Germinal center (tissue), 1 donor: ENCODE measurements at places on chromosomes 2 and 18.

GRCh38 chr2:8965216-8965969 is 38.1 kb downstream of the MBOAT2 start:
- DNase-seq = no peak

DNA sequence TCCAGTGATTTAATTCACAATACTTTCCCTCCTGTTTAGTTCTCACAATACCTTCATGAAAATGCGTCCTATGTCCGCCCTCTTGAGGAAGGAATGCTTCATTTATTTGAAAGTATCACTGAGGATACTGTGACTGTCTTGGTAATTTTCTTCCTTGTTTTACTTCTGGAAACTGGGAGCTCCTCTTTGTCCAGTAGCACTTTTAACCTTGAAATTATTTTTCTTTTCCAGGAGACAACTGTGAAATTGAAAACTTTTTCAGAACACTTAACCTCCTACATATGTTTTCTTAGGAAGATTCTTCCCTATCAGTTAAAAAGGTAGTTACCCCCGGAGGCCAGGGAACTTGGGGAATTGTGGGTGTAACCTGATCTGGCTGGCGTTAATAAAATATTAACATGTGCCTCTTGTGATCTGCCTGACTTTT is 58.9 kb upstream of the STON1 start:
- DNase-seq = no peak

DNA sequence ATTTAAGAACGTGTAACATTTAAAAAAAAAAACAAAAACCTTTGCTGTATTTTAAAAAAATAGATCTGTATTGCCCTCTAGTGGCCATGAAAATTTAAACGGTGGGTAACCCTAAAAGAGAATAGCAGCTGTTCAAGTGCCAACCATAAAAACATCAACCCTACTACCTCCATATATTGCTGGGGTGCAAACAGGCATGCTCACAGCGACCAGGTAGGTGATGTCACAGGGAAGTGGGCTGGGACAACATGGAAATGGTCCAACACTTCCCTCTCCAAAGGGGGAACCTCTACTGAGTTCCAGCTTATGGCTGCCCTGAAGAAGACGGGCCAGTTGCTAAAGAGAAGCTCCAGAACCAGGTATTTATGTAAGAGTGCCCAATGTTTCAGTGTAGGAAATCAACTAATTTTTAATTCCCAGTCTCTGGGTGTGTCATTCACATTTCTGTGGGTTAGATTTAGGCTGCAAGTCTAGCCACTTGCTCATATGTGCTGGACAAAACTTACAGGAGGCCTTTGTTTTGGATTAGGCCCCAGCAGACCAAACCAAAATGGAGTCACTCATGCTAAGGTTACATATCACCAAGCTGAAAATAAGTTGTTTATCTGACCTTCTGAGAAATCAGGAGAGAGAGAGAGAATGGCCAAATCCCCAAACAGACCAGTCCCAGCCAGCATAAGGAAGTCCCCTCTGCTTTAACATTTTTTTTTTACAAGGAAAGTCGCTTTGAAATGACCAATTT is 54.5 kb downstream of the SKA1 start:
- DNase-seq = peak; percentile 19

DNA sequence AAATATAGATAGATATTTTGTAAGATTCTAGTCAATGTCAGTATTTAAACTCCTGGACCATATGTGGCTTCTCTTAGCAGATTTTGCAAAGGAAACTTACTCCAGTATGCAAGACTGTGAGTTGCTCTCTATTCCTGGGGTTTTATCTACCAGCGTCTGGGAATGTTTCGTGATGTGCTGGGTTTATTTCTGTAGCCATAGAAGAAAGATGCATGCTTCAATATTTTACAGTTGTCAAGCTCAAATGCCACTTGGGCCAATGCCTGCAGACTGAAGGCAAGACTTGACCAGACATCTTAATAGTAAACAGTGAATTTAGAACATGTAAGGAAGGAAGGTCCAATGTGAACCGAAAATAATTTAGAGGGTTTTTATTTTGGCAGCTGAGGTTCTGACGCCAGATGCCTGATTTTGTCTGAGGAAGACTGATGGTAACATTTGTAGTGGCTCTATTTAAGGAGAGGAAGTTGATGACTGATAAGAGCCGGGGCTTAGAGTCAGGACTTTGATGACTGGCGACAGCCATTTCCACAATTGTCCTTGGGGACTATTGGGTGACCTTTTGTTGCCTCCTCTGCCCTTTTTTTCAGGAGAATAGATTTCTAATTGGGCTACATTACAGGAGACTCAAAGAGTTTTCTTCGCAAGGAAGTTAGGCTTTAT is 154.3 kb downstream of the RAPGEF4 start:
- DNase-seq = no peak

- no peak for DNase-seq
These were observed 169.5 kb downstream of the SRBD1 start for GRCh38 chr2:45441571-45441970.

DNA sequence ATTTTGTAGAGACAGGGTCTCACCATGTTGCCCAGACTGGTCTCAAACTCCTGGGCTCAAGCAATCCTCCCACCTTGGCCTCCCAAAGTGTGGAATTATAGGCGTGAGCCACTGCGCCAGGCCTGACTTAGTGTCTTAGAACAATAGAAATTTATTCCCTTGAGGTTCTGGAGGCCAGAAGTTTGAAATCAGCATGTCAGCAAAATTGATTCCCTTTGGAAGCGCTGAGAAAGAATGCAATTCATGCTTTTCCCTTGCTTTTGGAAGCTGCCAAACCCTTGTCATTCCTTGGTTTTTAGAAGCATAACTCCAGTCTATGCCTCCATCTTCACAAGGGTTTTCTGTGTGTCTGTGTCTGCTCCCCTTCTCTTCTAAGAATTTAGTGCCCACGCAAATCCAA is 20.7 kb downstream of the ST8SIA3 start:
- DNase-seq = no peak

- DNase-seq = no peak
These were observed 1.8 kb upstream of the FAP start for GRCh38 chr2:162245061-162245460.

DNA sequence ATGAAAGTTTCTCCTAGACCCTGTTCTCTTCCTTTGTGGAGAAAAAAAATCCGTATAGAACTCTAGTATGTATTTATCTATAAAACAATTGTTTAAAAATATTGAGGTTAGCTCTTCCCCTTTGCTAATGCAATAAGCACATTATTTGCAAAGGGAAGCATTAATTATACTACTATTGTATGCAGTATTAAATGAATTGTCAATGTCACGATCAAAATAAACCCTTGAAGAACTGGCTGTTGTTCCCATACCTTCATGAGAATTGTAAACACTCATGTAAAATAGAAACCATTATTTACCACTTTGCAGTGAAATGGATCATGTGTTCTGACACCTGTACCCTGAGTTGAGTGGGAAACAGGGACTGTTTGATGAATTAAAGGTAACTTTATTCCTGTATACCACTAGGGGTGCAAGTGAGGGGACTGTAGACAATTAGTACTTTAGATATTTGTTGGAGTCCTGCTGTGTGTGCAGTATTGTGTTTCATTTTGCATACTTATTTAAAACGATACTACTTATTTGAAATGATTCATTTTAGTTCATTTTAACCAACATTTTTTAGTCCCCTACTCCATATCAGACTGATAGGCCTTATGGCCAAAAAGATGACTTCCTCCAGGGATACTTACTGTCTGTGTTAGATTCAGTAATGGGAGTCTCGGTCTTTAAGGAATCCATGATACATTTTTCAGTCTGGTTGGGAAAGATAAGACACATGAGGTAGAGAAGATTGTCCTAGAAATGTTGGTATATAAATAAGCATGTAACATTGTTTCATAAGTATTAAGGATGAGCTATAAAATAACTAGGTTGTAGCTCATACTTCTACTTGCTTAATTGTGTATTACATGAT is 7.9 kb downstream of the PKP4 start:
- peak; percentile 43 for DNase-seq

- DNase-seq = no peak
These were observed 322.3 kb upstream of the TCF4 start for GRCh38 chr18:55910296-55910695.

DNA sequence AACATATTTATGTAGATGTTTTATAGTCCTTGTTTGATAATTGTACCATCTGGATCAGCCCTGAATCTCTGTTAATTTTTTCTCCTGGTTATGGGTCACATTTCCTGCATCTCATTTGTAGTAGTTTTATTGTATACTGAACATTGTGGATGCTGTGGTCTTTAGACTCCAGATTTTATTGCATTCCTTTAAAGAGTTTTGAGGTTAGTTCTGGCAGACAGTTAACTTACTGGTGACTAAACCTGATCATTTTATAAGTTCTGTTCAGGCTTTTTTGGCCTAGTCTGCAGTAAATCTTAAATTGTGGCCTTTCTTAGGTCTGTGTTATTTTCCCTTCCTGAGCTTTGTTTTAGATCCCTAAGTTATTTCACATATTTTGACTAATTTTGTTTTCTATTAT is 84.3 kb downstream of the FANCL start:
- DNase-seq = no peak

- no peak for DNase-seq
These were observed 298.2 kb downstream of the TCF4 start for GRCh38 chr18:55289775-55290174.

GRCh38 chr2:112885506-112885902 is 25.5 kb upstream of the IL37 start:
- DNase-seq = no peak

GRCh38 chr2:45253151-45253550 is 243.9 kb upstream of the SIX2 start:
- DNase-seq = no peak

GRCh38 chr2:219636941-219637841 is 9.8 kb downstream of the SLC4A3 start:
- no peak for DNase-seq

GRCh38 chr2:215031321-215031720 is 107.1 kb downstream of the ABCA12 start:
- DNase-seq = no peak

GRCh38 chr18:70454704-70455322 is 166.0 kb downstream of the SOCS6 start:
- DNase-seq = peak; percentile 29

DNA sequence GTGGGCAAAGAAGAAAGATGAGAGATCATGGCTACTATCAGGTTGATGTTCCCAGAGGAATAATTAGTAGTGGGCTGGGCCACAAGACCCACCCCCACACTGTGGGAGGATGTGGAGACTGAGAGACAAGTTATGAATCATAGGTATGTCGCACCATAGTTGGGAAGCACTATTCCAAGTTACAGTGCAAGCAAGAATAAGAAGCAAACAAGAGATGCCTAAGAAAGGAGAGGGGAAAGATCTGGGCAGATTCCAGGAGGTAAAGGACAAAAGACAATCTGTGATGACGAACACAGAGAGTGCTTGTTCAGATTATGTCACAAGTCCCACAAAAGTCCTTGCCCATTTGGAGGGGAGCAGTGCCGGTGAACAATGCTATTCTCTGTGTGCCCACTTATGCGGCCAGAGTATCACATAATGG is 56.6 kb downstream of the FAM228A start:
- DNase-seq = no peak

- no peak for DNase-seq
These were observed 53.4 kb downstream of the SDC1 start for GRCh38 chr2:20171445-20171977.

DNA sequence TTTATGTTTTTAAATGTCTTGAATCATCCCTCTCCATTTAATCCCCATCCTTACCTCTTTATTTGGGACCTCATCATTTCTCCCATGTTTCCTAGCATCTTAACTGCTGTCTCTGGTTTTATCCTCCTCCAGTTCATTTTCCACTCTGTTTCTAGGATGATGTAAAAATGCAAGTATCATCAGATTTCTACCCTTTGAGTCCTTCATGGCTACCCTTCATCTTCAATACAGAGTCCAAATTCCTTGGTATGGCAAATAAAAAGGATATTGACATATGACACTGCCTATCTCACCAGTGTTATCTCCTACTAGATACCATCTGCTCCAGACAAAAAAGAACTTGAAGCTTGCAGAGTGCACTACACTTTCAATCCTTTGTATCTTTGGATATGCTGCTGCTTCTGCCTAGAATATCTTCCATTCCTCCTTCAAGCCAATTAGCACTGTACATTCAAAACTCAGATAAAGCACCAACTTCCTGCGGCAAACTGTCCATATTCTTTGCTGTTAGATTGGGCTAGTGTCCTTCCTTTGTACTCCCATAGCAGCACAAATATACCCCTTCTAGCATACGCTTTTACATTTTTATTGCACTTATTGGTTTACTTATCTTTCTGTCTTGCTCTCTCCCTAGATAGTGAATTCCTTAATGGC is 24.6 kb upstream of the TLK1 start:
- no peak for DNase-seq

DNA sequence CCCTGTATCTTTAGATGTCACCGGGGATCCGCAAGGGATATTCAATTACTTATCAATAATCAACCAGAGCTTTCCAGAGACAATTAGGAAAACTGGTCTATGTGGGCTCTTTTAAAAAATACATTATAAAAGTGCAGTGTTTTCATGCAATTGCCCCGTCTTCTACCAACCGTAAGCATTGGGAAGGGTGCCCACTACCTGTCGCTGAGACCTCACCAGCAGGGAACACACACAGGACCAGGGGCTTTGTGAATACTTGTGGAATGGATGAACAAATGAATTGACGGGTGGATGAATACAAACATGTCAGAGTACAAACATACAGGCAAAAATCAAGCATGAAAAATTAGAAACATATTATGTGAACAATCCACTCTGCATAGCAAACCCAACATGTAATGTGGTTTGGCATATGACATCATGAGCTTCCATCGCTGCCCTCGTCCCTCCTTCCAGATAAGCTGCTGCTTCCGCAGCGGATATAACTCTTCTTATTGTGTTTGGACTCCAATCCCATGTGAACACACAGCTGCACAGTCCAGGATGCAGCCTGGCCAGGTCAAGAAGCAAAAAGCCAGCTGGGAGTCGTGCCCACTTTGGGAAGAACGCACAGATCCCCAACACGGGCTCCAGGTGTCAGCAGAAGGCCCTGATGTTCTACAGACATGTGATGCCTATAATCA is 5.3 kb downstream of the FHL2 start:
- DNase-seq = no peak

DNA sequence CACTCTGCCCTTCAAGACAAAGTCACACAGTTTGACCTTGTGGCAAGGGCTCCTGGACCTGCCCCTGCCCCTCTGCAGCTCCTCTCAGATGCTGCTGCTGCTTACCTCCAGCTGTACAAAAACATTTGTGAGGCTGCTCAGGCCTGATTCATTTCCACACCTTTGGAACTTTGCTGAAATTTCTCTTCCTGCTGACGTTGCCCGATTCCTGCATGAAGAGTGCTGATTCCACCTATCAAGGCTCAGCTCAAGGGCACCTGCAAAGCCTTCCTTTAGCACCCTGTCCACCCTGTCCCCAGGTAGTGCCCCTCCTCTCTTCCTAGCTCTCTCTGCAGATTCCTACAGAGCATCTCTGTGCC is 738.3 kb upstream of the HS6ST1 start:
- DNase-seq = no peak

- no peak for DNase-seq
These were observed 40.7 kb upstream of the TRIM43 start for GRCh38 chr2:95551055-95551568.

GRCh38 chr2:71101656-71102055 is 28.4 kb downstream of the MCEE start:
- DNase-seq = no peak

- no peak for DNase-seq
These were observed 1173.6 kb upstream of the CHAC2 start for GRCh38 chr2:52594026-52594425.
